ENCODE measurements at places on chromosomes 12 and 14. TPM values are rescaled to one million over a fixed set of nuclear protein-coding genes. Genes with fewer than 3 reads are reported as not detected.

ADCY4 gene
- 6.7 TPM for total RNA-seq

GRCh38 chr12:43294916-43295315 is 257.1 kb downstream of the ADAMTS20 start:
- no peak for DNase-seq

GALNT8 gene
- total RNA-seq: 1.8 TPM

SOAT2 gene
- total RNA-seq: 0.63 TPM

- no peak for DNase-seq
Measured at GRCh38 chr14:39034481-39035296, 68.3 kb downstream of the SEC23A start.

DNA sequence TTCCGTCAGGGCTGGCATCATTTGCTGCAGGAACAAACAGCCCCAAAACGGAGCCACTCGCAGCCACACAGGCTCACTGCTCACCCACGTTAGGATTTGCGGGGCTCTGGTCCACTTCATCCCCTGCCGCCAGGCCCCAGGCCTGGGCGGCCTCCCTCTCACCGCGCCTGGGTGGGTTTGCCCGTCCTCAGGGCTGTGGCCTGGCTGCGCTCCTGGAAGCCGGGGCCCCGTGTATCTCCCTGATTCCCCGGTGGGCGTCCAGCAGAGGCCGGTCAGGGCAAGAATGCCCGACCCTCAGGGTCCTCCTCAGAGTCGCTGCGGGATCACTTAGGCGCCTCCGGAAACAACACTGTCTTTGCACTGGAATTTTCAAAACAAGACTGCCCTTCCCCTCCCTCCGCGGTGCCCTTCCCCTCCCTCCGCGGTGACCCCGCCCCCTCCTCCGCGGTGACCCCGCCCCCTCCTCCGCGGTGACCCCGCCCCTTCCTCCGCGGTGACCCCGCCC is 15.7 kb upstream of the FBRSL1 start:
- no peak for DNase-seq

ARG2 gene
- total RNA-seq: 4.0 TPM

DNA sequence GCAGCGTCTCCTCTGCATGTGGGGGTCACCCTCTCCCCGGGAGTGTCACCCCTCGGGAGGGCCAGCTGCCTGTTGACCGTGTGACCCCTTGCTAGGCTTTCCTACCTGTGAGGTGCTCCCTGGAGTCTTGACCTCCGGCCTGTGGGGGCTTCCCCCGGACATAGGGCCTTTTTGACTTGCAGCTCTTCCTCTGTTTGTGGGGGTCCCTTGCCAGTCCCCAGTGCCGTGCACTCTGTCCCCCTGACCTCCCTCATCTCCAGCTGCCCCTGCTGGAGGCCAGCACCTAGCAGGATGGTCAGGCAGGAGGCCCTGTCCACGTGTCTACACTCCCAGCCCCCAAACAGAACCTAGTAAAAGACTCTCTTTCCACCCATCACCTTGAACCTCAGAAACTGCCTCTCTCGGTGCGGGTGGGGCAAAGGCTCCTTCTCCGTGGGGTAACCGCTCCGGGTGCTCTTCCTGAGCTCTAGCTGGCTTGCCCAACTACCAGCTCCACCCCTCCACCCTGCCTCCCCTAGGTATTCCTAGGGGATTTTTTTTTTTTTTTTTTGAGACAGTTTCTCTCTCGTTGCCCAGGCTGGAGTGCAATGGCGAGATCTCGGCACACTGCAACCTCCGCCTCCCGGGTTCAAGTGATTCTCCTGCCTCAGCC is 810 bp downstream of the AACS start:
- no peak for DNase-seq

- no peak for DNase-seq
Measured at GRCh38 chr12:42221726-42222125, 16.3 kb downstream of the YAF2 start.

Data from lower leg skin (tissue), 4 donors.